Suprapubic skin (tissue), 4 donors: ENCODE measurements at places on chromosomes 16 and 17. TPM values are rescaled to one million over a fixed set of nuclear protein-coding genes. Genes with fewer than 3 reads are reported as not detected.

- H3K27ac ChIP-seq = no peak overlapping the region
- H3K4me3 ChIP-seq = no peak overlapping the region
- no peaks in the 10 kb centered on the region for H3K27me3 ChIP-seq
- H3K36me3 ChIP-seq = peaks cover 25% of the 10 kb centered on the region
Measured at GRCh38 chr16:31106509-31107464, 1.4 kb upstream of the BCKDK start.

- no peak overlapping the region for H3K27ac ChIP-seq
- H3K4me3 ChIP-seq = no peak overlapping the region
- no peaks in the 10 kb centered on the region for H3K36me3 ChIP-seq
Measured at GRCh38 chr17:42803074-42803883, 4.6 kb downstream of the CNTD1 start.

- H3K27ac ChIP-seq = no peak overlapping the region
- no peak for DNase-seq
- no peaks in the 10 kb centered on the region for H3K36me3 ChIP-seq
- no peak overlapping the region for H3K4me3 ChIP-seq
Measured at GRCh38 chr17:69170377-69170776, 28.7 kb upstream of the ABCA6 start.

- H3K27me3 ChIP-seq = no peaks in the 10 kb centered on the region
- no peak overlapping the region for H3K4me3 ChIP-seq
- peaks cover 11% of the 10 kb centered on the region for H3K36me3 ChIP-seq
- DNase-seq = no peak
- H3K4me1 ChIP-seq = peaks cover 4% of the 10 kb centered on the region
Measured at GRCh38 chr16:55552621-55553020, 13.9 kb upstream of the CAPNS2 start.

GRCh38 chr17:5557990-5558389, 26.3 kb downstream of the NLRP1 start:
- H3K36me3 ChIP-seq = peaks cover 49% of the 10 kb centered on the region
- peak; percentile 53 for DNase-seq
- peaks cover 2% of the 10 kb centered on the region for H3K4me1 ChIP-seq
- no peaks in the 10 kb centered on the region for H3K27me3 ChIP-seq
- H3K4me3 ChIP-seq = no peak overlapping the region
- no peak overlapping the region for H3K27ac ChIP-seq

DNA sequence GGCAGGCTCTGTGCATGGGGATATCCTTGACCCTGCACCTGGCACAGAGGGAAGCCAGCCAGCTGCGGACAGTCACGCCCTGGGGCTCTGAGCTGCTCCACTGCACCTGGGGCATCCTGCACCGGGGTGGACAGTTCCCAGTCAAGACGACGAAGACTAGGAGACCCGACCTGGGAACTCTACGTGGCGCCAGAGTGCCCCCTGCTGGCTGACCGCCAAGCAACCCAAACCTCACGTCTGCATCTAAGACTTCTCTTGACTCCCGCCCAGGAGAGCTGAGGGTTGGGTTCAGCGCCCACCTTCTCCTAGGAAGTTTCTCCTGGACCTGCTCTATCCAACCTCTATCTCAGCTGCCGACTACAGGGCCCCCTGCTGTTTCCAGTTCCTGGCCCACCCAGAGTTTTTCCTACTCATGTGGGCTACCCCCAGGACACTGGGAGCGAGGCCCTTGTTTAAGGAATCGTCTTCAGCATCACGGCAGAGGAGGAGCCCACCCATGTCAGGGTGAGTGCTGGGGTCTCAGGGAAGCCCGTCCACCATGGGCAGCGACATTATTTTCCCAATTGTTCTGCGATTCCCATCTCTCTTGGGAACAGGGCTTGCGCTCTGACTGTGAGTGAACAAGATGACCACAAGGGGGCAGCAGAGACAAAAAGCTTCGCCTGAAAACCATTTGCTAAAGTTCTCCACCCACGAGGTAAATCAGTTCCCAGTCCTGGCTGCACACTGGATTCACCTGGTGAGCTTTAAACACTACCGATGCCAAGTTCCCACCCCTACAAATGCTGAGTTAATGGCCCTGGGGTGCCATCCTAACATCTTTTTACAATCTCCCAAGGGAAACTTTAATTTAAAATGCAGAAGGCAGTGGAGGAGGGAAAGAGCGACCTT, 29.3 kb downstream of the TLE7 start:
- H3K4me1 ChIP-seq = no peaks in the 10 kb centered on the region
- H3K27me3 ChIP-seq = peaks cover 31% of the 10 kb centered on the region
- no peak overlapping the region for H3K4me3 ChIP-seq
- H3K27ac ChIP-seq = no peak overlapping the region
- H3K36me3 ChIP-seq = no peaks in the 10 kb centered on the region
- peak; percentile 67 for DNase-seq

The RGS9 gene
- 3.3 TPM for total RNA-seq

The AOC3 gene
- total RNA-seq = 12.7 TPM

The RHOT1 gene
- total RNA-seq = 50.0 TPM
